ENCODE measurements at places on chromosomes 4 and X. TPM values are rescaled to one million over a fixed set of nuclear protein-coding genes. Genes with fewer than 3 reads are reported as not detected.

- DNase-seq = no peak
Measured at GRCh38 chrX:56231537-56232090, 542 bp upstream of the KLF8 start.

- no peak for DNase-seq
Measured at GRCh38 chr4:54005475-54005874, 58.9 kb downstream of the CHIC2 start.

DNA sequence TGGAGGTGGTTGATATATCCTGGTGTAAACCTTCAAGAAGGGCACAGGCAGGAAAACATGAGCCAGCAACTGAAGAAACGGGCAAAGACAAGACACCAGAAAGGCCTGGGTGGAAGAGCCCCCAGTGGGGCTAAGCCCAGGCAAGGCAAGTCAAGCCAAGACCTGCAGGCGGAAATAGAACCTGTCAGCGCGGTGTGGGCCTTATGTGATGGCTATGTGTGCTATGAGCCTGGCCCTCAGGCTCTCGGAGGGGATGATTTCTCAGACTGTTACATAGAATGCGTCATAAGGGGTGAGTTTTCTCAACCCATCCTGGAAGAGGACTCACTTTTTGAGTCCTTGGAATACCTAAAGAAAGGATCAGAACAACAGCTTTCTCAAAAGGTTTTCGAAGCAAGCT, 7.2 kb downstream of the ZFP42 start:
- no peak for DNase-seq

GRCh38 chrX:116272322-116272721, 101.8 kb downstream of the AGTR2 start:
- DNase-seq = no peak

DNA sequence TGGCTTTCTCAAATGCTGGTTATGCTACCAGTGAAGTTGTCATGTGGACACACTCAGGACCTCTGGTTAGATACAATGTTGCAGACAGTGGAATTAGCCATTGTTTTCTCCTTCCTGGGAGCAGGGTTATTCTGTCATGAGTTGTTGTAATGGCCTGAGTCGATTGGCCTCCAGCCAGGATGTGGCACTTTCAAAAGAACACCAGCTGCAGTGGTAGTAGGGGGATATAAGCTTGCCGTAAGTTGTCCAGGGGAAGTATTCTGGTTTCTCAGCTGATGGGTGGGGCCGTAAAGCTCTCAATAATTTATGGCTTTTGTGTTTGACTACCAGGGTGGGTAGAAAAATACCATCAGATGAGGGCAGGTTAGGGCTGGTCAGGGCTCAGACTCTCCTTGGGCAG, 697.5 kb upstream of the GNPDA2 start:
- DNase-seq = no peak

DNA sequence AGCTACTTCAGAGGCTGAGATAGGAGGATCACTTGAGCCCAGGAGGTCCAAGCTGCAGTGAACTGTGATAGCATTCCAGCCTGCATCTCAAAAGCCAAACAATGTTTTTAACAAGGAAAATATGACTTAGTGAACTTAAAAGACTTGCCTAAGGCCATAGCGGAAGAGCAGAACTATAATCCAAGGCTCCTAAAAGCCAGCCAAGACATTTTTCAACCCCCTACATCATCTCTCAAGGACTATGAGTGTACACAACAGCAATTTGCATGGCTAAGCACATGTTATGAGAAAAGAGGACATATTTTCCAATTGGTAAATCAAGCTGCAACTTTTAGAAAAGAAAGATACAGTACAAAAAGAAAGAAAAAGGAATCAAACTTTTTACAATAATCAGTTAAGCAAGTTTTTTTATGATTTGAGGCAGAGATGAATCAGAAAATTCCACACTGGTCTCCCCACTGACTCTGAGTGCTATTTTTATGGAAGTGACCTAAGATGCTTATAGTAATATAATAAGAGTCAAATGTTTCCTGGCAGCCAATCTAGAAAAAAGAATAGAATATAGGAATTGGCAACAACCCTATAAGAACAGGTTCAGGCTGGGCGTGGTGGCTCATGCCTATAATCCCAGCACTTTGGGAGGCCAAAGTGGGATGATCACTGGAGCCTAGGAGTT, 9.8 kb upstream of the ACOT9 start:
- no peak for DNase-seq

Gene LRCH2
- 58.2 TPM for total RNA-seq
